Liver (tissue), 10 donors: ENCODE measurements at places on chromosomes 2 and 18.
A peak's percentile ranks its signal among the peaks of the same experiment; 100 is the strongest.

GRCh38 chr2:106970471-106971261 lies 84.7 kb upstream of the ST6GAL2 start:
- no peak for DNase-seq

- no peak for DNase-seq
These were observed 8.7 kb downstream of the SNED1 start for GRCh38 chr2:241007111-241007510.

DNA sequence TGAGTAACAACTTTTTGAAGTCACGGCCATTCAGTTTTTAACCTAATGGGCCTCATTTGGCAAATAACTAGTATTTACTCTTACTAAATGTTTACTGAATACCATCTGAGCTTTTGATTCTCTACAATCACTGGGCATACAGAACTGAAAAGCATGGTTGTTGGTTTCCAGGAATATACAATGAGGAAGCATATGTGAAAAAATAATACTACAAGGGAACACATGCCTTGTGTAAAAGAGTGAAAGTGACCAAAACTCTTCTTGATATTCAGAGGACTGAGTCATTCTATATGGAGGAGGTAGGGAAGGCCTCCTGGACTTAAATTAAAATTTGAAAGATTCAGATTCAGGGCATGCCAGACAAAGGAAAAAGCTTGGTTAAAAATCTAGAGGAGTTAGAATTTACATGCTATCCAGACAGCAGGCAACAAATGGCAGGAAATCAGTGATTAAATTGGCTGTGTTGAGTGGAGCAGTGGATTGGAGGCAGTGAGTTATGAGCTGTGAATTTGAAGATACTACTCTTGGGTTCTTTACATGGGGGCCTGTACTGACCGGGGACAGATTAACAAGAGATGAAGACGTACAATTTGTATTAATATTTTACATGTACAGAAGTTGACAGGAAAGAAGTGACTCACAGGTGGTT lies 53.6 kb upstream of the NRXN1 start:
- no peak for DNase-seq

- no peak for DNase-seq
These were observed 1183.2 kb upstream of the ACVR2A start for GRCh38 chr2:146661473-146662096.

DNA sequence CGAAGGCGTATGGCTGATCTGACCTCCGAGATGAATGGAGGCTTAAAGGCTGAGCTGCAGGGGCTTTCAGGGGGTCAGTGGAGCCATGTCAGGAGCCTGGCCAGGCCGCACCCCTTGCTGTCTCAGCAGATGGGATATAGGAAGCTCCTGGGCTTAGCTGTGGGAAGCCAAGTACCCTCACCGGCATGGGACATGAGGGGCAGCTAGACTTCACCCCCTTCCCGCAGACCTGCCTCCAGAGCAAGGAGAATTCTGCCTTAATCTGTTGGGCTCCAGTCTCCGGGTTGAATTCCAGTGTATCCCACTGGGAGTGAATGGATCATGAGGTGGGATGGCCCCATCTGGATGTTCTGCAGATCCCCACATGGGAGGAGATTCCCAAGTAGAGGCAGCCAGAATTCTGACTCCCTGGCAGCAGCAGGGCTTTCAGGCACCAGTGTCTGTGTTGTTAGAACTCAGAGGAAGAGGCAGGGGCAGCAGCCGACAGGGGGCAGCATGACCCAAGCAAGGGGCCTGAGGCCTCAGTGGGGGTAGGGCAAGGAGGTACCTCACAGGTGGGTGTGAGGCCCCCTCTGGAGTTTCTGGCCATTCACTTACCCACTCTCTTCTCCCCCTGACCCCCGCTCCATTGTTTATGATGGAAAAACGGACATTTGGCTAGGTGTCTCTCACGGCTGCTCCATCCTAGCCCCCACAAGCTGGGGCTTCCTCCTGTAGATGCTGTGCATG lies 19.1 kb downstream of the CAPG start:
- DNase-seq = peak; percentile 75

DNA sequence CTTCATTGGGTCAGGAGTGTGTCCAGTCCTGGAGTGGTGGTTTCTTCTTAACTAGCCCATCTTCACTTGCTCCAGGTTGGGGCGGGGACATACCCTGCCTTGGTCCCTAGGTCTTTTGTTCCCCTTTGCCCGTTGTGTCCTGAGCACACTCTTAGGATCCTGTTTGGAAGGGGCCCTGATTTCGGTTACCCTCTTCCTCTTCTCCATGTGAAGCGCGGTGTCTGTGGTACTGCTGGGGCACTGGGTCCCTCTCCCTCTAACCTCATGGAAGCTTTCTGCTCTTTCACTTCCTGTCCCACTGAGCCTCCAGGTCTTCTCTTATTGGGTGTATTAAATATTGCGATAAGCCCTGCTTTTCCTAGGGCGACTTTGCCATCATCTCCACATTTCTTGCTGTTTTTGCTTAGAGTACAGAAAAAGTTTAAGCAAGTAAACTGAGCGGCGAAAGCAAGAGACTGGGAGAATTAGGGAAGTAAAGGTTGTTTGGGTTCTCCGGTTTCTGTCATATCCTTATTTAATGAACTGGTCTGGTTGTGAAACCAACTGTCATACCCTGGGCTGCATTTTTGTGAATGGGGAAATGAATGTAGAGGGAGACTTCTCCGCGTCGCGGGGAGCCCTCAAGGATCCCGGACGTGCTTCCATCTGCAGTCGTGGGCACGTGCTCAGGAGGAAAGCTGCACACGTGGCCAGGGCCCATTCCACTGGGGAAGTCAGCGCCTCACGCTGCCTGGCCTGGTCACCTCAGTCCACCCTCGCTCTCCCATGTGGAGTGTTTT lies 73.8 kb upstream of the B3GNT7 start:
- no peak for DNase-seq

GRCh38 chr2:136131484-136131960 lies 13.6 kb upstream of the CXCR4 start:
- DNase-seq = no peak

DNA sequence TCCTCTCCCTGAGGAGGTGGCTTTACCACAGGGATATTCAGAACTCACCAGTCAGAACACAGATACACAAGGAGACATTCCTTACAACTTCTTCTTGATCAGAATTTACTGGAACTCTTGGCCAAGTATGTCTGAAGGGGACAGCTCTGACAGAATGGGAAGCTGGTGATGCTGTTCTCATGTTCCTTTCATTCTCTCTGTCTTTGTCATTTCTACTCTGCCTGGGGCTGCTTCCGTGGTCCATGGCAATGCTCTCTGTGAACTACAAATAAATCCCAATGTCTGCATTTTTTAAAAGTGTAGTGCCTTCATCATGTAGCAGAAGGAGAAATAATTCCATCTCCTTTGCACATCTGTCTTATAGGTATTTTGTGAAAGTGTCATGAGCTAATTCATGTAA lies 730.3 kb downstream of the CNTNAP5 start:
- DNase-seq = no peak

DNA sequence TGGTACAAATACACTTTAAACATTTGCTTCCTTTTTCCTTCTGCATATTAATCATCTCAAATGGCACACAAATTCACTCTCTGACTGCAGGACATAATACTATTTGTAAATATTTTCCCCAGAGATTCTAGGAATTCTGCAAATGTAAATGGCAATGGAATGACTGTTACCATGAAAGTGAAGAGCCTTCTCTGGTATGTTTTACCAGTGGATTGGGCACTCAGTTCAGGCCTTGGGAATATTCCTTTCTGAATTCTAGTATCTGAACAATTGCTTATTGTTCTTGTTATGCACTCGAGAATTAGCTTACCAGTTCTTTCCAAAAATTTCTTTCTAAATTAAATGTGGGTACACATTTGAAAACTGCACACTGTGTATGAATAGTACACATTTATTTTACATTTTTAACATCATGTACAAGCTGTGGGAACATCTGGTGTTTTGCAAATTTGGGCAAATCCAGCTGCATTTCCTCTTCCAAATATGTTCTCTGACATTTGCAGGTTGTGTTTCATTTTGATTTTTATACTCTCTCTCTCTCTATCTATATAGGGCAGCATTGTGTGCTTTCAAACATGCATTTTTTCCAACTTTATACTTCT lies 289.1 kb downstream of the NBAS start:
- no peak for DNase-seq

DNA sequence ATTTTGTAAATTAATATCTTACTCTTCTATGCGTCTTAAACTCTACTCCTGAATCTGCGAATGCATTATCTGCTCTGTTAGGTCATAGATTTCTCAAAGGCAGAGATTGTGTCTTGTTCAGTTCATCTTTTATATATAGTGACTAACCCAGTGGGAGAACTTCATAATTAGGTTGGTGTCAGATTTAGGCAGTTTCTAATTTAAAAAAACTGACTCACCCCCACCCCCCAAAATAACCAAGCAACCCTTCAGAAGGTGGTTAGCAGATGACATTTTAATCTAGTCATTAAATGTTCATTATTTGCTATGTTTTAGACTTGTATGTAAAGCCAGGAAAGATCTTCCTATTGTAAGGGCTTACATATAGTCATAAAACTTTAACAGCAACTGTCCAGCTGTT lies 10.4 kb downstream of the SERPINB12 start:
- no peak for DNase-seq

DNA sequence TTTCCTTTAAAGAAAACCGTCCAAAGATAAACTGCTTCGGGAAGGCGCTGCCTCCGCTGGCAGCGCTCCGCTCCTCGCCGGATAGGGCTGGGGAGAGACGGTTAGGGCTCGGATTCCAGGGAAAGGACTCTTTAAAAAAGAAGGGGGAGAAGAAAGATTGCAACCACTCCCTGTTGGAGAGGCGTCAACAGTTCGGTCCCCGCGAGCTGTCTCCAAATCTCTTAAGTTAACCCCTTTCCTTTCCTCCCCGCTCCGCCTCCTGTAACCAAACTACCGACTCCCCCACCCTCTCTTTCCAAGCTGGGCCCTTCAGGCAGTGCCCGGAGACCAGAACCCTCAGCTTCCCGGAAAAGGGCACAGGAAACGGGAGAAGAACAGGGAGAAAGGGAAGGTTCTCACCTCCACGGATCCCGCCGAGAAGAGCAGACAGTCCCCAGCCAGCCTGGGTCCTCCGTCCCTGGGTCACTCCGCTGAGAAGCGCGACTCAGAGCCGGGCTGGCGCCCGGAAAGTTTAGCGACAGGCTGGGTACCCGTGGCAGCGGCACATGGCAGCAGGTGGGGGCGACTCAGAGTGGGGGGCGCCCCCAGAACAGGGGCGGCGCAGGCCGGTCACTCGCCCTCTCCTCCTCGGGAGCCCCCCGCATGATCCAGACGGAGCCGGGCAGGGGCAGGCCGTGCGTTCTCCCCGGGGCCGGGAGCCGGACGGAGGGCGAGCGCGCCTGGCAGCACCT lies 675 bp downstream of the FZD5 start:
- no peak for DNase-seq

DNA sequence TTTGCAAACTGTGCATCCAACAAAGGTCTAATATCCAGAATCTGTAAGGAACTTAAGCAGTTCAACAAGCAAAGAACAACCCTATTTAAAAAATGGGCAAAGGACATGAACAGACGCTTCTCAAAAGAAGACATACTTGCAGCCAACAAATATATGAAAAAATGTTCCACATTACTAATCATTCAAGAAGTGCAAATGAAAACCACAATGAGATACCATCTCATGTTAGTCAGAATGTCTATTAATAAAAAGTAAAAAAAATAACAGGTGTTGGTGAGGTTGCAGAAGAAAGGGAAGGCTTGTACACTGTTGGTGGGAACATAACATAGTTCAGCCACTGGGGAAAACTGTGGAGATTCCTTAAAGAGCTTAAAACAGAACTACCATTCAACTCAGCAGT lies 126.2 kb downstream of the NAT8 start:
- no peak for DNase-seq

GRCh38 chr2:74259191-74259590 lies 60.8 kb downstream of the MTHFD2 start:
- DNase-seq = no peak

DNA sequence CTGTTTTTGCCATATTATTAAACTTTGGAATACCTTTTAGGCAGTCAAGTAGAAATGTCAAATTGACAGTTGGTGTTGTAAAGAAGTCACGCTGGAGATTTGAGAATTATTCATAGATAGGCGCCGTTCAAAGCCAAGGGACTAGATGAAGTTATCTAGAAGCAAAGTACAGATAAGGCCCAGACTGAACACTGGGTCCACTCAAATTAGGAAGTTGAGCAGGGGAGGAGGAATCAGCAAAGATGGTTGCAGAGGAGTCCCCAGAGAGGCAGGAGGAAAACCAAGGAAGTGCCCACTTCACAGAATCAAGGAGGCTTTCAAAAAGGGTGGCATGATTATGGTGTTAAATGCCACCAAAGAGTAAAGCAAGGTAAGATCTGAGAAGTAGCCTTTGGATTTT lies 9.6 kb upstream of the ALS2 start:
- no peak for DNase-seq

DNA sequence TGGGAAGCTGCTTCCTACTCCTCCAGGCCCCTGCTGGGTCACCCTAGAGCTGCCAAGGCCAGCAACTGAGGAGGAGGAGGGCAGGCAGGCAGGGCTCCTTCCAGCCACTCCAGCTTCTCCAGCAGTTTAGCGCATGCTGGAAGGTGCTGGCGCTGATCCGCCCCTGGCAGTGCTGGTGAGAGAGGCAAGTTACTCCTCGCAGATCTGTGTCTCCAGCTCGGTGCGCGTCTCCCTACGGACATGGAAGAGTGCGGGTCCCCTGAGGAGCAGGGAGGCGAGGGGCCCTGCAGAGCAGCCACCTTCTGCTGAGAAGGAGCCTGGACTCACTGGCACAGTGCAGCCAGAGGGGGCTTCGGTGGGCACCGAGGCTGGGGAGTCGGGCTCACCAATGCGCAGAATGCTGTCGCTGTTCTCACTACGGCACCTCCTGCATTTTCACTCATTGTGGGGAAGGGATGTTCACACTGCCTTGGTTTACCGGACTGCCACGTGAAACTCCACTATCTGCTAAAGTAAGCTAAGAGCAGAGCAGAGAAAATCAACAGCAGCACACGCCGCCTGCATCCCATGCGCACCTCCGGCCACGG lies 206.0 kb downstream of the HDAC4 start:
- DNase-seq = no peak

DNA sequence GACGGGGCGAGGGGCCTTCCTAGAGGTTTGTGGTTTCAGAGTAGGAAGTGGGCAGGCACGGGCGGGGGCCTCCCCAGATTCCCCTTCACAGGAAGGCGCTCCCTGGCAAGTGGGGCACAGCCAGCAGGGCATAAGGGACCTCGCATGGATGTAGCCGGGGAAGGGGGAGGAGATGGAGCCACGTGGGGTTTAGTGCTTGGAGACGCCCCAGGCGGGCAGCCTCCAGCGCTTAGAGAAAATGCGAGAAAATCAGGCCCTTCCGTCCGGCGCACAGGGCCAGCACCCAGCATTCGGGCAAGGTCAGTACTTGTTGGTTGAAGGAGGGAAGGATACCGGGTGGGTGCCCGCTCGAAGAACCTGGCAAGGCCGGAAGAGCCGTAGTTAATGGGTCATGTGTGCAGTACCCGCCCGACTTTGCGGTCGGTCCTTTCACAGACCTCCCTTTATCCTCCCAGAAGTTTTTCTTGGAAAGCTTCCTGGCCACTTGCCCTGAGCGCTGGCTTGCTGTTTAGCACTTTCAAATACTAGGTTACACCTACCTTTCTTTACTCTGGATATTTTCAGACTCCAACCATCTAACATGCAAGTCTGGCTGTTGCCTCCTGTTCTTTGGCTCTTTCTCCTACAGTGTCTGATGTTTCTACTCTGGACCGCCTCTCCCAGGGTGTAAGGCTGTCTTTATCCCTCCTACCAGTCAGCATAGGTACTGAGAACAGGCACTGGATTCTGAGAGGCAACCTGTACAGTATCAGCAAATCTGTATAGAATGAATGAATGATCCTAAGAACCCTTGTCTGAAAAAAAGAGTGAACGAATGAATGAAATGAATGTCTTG lies 78.1 kb downstream of the CIB4 start:
- no peak for DNase-seq
